Ovary (tissue), 10 donors: ENCODE measurements at places on chromosomes 6 and 20. TPM values are rescaled to one million over a fixed set of nuclear protein-coding genes. Genes with fewer than 3 reads are reported as not detected.

DNA sequence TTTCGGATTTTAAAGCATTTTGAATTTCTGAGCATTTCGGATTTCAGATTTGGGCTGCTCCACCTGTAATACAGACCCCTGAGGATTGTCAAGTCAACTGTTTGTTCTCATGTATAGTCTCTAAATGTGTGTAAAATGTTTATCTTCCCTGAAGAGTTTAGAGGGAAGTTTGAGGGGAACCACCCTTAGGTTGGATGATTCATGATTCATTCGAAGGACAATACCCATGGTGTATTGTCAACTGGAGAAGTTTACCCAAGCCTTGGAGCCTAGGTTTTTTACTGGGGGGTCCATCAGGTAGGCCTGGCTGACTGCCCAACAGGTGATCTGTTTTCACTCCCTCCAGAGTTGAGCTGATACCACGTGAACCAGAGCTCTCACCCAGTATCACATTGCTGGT is 18.9 kb downstream of the GSTA4 start:
- no peak for DNase-seq

DNA sequence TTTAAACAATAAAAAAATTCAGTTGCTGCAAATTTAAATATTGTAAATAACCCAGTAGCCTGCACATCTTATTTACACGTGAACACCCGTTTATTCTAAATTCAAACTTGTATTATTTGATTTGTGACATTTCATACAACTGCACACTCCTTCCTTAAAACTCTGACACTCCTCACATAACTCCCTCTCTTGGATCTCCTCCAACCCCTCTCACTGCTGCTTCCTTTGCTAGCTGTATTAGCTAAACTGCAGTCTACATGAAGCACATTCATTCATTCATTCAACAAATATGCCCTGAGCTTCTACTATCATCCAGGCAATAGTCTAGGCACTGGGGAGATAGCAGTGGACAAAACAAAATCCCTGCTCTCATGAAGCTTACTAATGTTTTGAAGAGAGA is 47.0 kb downstream of the FBXL4 start:
- no peak for DNase-seq

- DNase-seq: no peak
Measured at GRCh38 chr6:90274451-90275030, 22.1 kb downstream of the BACH2 start.

Gene TCP1
- total RNA-seq: 139 TPM
